ENCODE measurements at places on chromosomes 12 and 14. TPM values are rescaled to one million over a fixed set of nuclear protein-coding genes. Genes with fewer than 3 reads are reported as not detected.

GLS2 gene
- 6.8 TPM for polyA plus RNA-seq

REM2 gene
- polyA plus RNA-seq = 0.58 TPM

INTS13 gene
- 25.8 TPM for polyA plus RNA-seq

PLEKHH1 gene
- not detected for polyA plus RNA-seq

TPH2 gene
- not detected for polyA plus RNA-seq

SYNDIG1L gene
- not detected for polyA plus RNA-seq

GRCh38 chr12:130711756-130712155, 4.3 kb downstream of the RIMBP2 start:
- no peaks in the 10 kb centered on the region for H3K4me1 ChIP-seq
- no peak overlapping the region for H3K4me3 ChIP-seq
- no peaks in the 10 kb centered on the region for H3K27me3 ChIP-seq
- no peak for DNase-seq
- H3K27ac ChIP-seq = no peak overlapping the region

DNA sequence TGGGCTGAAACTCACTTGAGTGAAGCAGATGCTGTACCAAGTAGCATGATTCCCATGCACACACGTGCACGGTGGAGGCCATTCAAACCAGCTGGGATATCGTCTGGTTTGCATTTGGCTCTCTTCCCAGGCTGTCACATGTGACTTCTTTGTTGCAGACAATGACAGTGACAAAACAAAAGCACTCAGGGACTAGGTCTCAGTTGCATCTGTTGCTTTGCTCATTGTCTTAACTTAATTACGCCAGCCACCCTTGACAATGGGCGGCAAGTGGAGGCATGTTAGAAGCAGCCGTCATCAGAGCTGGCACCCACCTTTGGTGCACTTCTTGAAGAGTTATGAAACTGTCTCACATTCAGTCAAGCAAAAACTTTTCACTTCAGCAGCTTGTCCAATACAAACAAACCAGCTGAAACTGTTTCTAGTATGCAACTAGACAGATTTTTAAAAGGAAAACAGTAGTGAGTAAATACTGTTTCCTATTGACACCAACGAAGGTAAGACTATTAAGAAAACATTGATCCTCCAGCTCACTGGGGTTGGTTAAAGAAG, 74.3 kb downstream of the IGF1 start:
- no peak overlapping the region for H3K4me3 ChIP-seq
- no peaks in the 10 kb centered on the region for H3K4me1 ChIP-seq
- no peaks in the 10 kb centered on the region for H3K27me3 ChIP-seq
- DNase-seq = no peak

GRCh38 chr12:52531566-52532300, 11.5 kb upstream of the KRT5 start:
- DNase-seq = no peak
- H3K27me3 ChIP-seq = no peaks in the 10 kb centered on the region
- no peak overlapping the region for H3K27ac ChIP-seq
- no peak overlapping the region for H3K4me3 ChIP-seq

DPF3 gene
- 0.66 TPM for polyA plus RNA-seq

NPFF gene
- not detected for polyA plus RNA-seq

DNA sequence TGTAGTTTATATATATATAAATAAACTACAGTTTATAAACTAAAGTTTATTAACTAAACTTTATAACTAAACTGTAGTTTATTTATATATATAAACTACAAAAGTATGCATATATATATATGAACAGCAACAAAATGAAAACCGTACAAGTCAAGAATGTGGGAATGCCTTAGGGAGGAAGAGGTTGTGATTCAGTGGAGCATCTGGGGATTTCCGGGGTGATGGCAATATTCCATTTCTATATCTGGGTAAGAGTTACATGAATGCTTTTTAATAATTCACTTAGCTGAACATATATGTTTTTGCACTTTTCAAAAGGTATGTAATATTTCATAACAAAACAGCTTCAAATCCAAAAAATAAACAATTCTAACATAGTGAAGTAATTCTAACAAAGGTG, 30.1 kb upstream of the CAND1 start:
- H3K27me3 ChIP-seq = peaks cover 3% of the 10 kb centered on the region
- no peaks in the 10 kb centered on the region for H3K36me3 ChIP-seq
- H3K4me1 ChIP-seq = no peaks in the 10 kb centered on the region

- H3K27me3 ChIP-seq = no peaks in the 10 kb centered on the region
- peak; percentile 36 for DNase-seq
- H3K4me3 ChIP-seq = no peak overlapping the region
- H3K4me1 ChIP-seq = no peaks in the 10 kb centered on the region
- no peaks in the 10 kb centered on the region for H3K36me3 ChIP-seq
- no peak overlapping the region for H3K27ac ChIP-seq
These were observed 43.3 kb upstream of the NT5DC3 start for GRCh38 chr12:103884316-103884715.

DNA sequence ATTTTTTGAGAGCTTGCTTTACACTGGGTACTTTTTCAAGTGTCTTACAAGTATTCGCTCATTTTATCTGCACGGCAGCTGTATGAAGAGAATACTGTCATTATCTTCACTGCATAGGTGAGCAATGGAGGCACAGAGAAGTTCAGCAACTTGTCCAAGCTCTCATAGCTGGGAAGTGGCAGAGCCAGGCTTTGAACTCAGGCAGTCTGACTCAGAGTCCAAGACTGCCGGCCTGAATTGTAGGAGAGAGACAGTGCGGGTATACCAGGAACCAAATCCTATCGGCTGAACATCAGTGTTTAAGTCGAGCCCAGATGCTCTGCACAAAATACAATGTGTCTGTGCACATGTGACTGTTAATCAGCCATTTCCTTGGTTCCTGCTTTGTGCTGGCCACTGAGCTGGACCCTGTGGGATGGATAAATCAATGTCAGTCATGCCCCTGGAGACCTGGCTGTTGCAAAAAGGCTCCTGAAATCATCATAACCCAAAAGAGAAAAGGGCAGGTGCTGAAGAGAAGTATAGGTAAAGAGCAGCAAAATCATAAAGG, 474.6 kb downstream of the DPF3 start:
- H3K27ac ChIP-seq = no peak overlapping the region
- H3K4me1 ChIP-seq = no peaks in the 10 kb centered on the region
- no peak overlapping the region for H3K4me3 ChIP-seq
- H3K27me3 ChIP-seq = no peaks in the 10 kb centered on the region

SLC35F4 gene
- not detected for polyA plus RNA-seq

GRCh38 chr14:89131004-89131750, 285.9 kb downstream of the FOXN3 start:
- H3K4me3 ChIP-seq = no peak overlapping the region
- no peak overlapping the region for H3K27ac ChIP-seq
- H3K4me1 ChIP-seq = no peaks in the 10 kb centered on the region

MEG3 gene
- polyA plus RNA-seq = not detected

DNA sequence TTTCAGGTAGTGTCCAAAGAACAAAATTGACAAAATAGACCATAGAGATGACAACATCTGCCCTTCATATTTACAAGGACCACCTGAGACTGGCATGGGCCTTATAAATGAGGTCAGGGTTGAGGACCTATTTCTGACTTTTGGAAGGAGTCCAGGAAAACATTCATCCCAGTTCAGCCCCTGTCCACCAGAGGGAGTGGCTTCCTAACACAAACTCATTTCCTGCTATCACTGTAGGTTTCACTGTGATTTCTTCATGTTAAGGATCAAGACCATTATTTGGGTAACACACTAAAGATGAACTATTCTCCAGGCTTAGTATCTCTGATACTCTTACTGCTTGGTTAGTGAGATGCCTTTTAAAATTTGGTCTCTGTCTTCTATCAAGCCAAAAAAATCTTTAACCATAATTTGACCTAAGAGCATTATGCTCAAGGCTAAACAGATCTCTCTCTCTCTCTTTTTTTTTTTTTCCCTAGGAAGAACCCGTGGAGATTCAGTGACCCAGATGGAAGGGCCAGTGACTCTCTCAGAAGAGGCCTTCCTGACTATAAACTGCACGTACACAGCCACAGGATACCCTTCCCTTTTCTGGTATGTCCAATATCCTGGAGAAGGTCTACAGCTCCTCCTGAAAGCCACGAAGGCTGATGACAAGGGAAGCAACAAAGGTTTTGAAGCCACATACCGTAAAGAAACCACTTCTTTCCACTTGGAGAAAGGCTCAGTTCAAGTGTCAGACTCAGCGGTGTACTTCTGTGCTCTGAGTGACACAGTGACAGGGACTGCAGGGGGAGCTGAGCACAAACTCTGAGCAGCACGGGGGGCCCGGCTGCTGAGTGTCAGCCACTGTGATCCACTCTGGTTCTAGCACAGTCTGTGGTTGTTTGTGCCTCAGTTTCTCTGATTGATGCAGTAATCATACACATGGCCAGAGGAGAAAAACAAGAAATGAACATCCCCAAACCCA, 267.6 kb upstream of the OR4E1 start:
- H3K27ac ChIP-seq = peak overlapping the region; percentile 56
- DNase-seq = peak; percentile 43

GRCh38 chr12:57489157-57489641, 1.3 kb downstream of the MARS1 start:
- no peak for DNase-seq
- H3K4me3 ChIP-seq = peak overlapping the region; percentile 1
- peaks cover 21% of the 10 kb centered on the region for H3K4me1 ChIP-seq
- no peaks in the 10 kb centered on the region for H3K27me3 ChIP-seq
- H3K36me3 ChIP-seq = peaks cover 5% of the 10 kb centered on the region
- H3K27ac ChIP-seq = peak overlapping the region; percentile 86

DNA sequence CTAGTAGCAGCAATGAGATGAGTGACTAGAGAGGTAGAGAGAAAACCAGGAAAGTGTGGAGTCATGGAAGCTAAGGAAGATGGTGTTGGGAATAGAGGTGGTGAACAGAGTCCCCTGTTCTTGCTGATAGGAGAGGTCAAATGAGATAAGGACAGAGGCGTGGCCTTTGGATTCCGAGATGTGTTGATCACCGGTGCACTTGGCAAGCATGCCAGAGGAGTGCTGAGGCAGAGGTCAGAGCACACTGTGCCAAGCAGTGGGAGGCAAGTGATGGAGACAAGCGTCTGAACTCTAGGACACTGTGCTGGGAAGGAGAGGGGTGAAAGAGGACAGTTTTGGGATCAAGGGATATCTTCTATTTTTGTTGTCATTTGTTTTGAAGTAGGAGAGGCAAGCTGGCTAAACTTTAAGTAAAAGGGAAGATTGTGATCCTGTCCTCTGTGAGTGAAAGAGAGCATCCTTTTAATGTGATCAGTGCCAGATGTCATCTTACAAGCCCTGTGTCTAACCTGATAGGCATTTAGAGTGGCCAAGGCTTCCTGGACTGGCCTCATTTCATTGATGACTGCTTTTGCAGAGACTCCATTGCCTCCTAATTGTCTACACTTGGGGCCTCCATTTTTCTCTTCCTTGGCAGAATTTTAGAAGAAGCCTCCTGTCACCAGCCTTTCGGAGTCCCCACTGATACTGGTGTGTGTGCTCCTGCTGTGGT, 336.4 kb downstream of the CACNA1C start:
- no peak for DNase-seq
- H3K4me1 ChIP-seq = no peaks in the 10 kb centered on the region
- H3K27me3 ChIP-seq = no peaks in the 10 kb centered on the region
- H3K27ac ChIP-seq = no peak overlapping the region
- H3K4me3 ChIP-seq = no peak overlapping the region

GRCh38 chr12:127272864-127273263, 994.1 kb upstream of the TMEM132C start:
- no peaks in the 10 kb centered on the region for H3K27me3 ChIP-seq
- DNase-seq = no peak
- no peaks in the 10 kb centered on the region for H3K36me3 ChIP-seq
- H3K27ac ChIP-seq = no peak overlapping the region
- H3K4me1 ChIP-seq = no peaks in the 10 kb centered on the region

CD4 gene
- 576 TPM for polyA plus RNA-seq

- no peaks in the 10 kb centered on the region for H3K27me3 ChIP-seq
- no peaks in the 10 kb centered on the region for H3K36me3 ChIP-seq
These were observed 18.7 kb upstream of the MDM2 start for GRCh38 chr12:68789144-68789878.

DNA sequence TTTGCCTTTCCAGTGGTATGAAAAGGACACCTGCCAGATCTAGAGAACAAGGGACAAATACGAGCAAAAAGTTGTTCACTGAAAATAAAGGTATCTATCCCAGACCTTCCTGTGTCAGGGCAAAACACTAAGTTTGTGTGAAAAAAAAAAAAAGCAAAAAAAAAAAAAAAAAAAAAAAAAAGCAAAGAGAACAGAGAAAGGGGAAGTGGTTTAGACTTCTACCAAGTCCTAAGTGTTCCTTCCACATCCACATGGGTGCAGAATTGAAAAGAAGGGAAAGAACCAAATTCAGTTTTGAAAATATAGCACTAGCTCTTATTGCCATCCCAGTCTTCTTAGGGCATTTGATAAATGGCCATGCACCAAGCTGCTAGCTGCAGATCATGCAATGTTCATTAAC, 41.7 kb downstream of the ZCRB1 start:
- H3K27ac ChIP-seq = no peak overlapping the region
- DNase-seq = no peak
- H3K36me3 ChIP-seq = no peaks in the 10 kb centered on the region
- no peaks in the 10 kb centered on the region for H3K4me1 ChIP-seq
- H3K4me3 ChIP-seq = no peak overlapping the region

GRCh38 chr12:47393403-47393790, 312.4 kb downstream of the RPAP3 start:
- H3K36me3 ChIP-seq = no peaks in the 10 kb centered on the region
- H3K4me1 ChIP-seq = peaks cover 69% of the 10 kb centered on the region
- no peaks in the 10 kb centered on the region for H3K27me3 ChIP-seq
- H3K27ac ChIP-seq = peak overlapping the region; percentile 54
- H3K4me3 ChIP-seq = no peak overlapping the region

DNA sequence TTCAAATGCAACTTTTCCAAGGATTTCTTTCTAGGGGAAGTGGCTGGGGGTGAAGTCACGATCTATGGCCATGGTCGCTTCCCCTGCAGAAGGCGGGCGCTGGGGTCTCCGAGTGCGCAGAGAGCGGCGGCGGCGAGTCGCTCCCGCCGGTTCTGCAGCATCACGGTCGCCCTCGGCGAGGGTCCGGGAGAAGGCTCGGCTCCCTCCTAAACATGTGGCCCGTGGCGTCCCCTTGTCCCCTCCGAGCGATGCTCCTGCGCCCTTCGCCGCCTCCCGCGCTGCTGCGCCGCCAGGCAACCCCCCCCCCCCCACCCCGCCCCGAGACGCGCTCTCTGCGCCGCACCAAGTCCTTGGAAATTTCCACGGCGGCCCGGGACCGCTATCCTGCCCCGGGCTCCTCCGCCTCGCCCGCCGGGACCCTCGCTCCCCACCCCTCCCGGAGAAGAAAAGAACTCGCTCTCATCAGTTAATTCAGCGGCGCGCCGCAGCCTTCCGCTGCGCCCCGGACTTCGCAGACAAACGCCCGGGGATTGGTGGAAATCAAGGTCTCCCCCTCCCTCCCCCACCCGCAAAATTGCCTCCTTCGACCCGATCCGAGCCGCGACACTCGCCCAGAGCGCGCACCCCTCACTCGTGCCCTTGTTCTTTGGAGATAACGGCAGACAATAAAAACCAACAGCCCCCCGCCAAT, at the start of gene ST8SIA1:
Gene ST8SIA1 (minus strand): TSS at position 298 of the 691 bp plus-strand sequence. CDS start 475 bp downstream, outside the sequence.
- H3K27ac ChIP-seq = no peak within 1 kb of the TSS
- no peaks in the 10 kb centered on the region for H3K36me3 ChIP-seq
- H3K4me3 ChIP-seq = peak within 1 kb of the TSS; percentile 85
- no peaks in the 10 kb centered on the region for H3K4me1 ChIP-seq
- peaks cover 5% of the 10 kb centered on the region for H3K27me3 ChIP-seq

AKAP6 gene
- polyA plus RNA-seq = 2.0 TPM

- no peaks in the 10 kb centered on the region for H3K4me1 ChIP-seq
- H3K27me3 ChIP-seq = peaks cover 7% of the 10 kb centered on the region
- no peak for DNase-seq
- H3K4me3 ChIP-seq = no peak overlapping the region
- H3K36me3 ChIP-seq = no peaks in the 10 kb centered on the region
These were observed 18.0 kb upstream of the RFX4 start for GRCh38 chr12:106564678-106565329.

Data from naive thymus-derived CD4-positive, alpha-beta T cell (primary cell).